Left kidney (tissue), 8 donors: ENCODE measurements at places on chromosomes 3 and 15. TPM values are rescaled to one million over a fixed set of nuclear protein-coding genes. Genes with fewer than 3 reads are reported as not detected.

- DNase-seq, result no peak
Observed at GRCh38 chr15:89329329-89330084, 5.1 kb downstream of the POLG start.

- peak; percentile 73 for DNase-seq
Observed at GRCh38 chr15:101258238-101259144, 6.6 kb upstream of the CHSY1 start.

DNA sequence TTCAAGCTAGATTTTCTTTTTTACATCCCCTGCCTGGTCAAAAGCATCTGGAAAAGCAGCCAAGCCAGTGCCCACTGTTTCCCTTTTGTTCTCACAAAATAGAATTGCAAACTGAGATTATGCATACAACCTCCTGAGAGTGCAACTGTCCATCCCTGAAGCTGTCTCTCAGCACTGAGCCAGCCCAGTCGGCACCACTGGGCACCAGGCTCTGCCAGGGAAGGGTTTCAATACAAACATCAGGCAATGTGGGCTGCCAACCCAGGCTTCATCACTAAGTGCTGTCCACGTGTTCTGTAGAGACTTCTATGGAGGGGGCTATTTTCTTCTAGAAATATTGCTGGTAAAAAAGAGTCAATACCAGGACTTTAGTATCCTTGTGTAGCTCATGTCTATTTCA lies 356.3 kb upstream of the TBL1XR1 start:
- no peak for DNase-seq

DNA sequence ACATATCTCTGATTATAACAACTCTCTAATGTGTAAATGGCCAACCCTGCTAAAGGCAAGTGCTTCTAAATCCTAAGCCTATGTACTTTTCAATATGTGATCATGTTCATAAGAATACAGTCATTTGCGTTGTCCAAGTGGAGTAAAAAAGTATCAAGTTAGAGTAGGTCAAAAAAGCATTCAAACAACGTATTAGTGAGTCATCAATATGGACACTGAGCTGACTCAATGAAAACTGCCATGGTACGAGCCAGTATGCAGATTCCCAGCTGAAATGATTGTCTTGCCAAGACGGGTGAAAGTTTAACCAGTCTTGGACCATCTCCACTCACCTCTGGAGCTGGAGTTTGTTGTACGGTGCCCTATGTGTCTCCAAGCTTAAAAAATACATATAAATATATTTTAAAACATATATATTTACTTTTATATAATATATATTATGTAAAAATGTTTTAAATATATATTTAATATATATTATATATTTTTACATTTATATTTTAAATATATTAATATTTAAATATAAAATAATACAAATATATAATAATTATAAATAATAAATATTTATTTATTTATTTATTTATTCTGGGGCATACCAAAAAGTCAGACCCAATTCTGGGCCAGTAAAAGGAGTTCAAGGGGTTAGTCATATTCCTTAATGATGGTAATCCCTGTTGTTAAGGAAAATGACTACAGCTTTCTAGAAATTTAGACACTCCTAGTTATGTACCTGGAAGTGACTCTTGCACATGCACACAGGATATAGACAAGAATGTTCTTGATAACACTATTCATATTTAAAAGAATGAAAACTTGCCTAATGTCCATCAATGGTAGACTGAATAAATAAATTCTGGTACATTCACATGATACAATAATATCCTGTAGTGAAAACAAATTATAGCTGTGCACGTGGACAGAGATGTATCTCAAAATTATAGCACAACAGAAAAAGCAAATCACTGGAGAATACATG lies 27.2 kb downstream of the PLSCR4 start:
- no peak for DNase-seq

Gene CLDN16
- polyA plus RNA-seq, result 35.6 TPM

- DNase-seq, result no peak
Observed at GRCh38 chr15:78991476-78991875, 46.6 kb upstream of the CTSH start.

Gene NOX5
- polyA plus RNA-seq, result 1.5 TPM

DNA sequence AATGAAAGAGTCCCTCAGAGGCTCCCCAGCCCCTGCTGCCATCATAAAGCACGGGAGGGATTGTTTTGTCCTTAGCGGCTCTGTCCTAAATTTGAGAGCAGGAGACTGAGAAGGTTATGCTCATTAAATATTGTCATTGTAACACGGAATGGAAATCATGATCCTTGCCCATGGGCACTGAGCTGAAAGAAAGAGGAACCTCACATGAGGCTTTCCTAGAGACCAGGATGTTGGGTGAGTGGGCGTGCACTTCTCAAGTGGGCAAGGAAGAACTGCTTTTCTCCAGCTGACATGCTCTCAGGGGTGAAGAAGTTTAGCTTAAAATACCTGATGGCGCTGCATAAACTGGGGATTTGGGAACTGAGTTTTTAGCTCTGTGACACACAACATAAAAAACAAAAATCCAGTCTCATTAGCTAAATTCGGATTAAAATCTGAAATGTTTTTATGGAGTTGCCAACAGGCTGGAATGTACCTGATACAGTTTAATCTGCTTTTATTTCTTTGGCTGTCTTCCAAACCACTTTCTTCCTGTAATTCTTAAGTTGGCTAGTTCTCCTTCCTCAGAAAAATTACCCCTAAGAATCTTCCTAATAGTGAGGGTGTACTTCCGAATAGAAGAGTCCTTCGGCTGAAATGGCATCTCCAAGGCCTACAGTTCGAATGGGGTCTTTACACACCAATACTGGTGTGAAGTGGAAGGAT lies 31.7 kb downstream of the ADPGK start:
- DNase-seq, result no peak

DNA sequence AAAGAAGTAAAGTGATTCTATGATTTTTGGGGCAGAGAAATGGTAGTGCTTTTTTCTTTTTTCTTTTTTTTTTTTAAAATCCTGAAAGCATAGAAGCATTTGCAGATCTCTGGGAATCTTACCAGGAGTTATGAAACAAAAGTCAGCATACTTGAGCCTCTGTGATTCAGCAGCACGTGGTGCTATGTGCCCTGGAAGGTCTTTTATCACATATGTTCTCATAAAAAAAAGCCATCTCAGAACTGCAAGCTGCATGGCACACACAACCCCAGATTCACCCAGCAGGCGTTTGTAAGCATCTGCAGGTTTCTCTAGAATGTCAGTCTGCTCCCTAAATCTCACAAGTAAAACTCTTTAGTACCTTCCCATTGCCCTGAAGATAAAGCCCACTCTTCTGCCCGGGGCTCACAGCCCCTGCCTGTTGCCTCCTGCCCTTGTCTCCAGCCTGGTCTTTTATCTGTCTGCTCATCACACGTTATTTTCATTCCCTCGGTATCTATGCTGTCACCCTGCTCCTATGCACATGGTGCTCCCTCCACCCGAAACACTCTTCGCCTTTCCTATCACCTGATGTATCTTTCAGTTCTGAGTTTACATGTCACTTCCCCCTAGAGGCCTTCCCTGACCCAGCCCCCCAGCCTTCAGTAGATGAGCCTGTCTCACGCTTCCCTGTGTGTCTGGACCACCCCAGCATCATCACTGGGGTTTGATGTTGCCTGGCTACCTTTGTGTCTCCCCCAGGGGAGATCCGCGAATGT lies 72.4 kb downstream of the CHDH start:
- no peak for DNase-seq

DNA sequence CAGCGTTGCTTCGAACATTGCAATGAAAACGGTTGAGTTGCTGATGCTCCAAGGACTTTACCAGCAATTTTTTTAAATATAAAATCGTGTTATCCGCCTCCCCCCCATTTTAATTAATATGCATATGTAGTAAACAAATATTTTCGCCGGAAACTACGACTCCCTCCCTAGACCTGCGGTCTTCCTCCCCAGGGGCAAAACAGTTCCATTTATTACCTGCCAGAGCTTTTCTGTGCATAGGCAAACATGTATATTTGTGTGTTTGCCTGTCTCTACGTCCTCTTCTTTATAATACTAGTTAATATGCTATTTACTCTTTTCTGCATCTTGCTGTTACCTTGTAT lies 593 bp upstream of the RSL24D1 start:
- no peak for DNase-seq

DNA sequence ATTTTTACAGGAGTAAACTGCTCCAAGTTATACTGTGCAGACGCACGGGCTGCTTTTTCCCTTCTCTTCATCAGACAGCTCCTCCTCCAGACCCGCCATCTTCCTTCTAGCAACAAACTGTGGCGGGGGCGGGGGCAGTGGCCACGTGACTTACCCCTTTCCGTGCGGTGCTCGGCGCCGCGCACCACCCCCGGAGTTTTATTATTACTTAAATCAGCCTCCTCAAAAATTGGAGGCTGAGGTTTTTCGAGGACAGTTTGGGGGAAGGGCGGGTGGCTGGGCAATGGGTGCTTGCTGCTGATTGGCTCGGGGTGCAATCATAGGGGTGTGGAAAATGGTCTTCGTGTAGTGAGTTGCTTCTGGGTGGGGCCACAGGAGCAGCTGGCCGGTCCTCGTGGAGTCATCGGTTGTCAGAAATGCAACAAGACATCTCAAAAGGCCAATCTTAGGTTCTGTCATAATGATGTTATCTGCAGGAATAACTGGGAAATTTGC lies 77.1 kb upstream of the MFGE8 start:
- DNase-seq, result no peak

Gene MAP4
- 190 TPM for polyA plus RNA-seq

Gene MEX3B
- polyA plus RNA-seq, result 11.1 TPM

DNA sequence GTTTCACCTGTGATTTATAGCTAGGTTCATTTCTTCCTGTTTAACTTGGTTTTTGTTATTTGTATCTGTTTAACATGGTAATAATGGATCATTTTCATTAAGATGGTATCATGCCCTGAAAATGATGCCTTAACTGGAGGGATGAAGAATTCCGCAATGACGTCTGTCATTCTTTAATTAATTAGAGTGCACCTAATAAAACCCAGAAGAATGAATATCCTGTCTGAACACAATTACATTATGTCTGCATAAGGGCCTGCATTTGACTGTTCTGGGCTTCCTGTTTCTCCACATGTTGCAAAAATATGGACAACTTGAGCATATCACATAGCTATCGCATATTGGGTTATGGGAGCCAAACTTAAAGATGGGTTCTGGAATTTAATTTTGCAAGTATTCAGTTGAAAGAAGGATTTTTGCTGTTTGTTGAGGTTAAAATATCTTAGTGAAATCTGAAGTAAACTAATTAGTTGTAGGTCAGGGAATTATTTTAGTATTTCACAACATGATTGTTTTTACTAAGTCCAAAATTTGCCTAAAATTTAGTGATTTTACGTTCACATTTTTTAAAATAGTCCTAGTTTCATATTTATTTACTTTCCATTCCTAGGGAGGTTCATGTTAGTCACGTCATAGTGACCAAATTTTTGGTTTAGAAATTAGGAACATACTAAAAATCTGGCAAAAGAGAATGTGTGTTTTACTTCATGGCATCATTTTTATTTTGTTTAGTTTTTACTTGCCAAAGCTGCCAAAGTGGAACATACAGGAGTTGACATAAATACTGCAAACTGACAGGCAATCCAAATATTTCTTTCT lies 321.0 kb upstream of the TGFBR2 start:
- DNase-seq, result no peak

- DNase-seq, result no peak
Observed at GRCh38 chr3:3589715-3590130, 209.5 kb upstream of the LRRN1 start.

DNA sequence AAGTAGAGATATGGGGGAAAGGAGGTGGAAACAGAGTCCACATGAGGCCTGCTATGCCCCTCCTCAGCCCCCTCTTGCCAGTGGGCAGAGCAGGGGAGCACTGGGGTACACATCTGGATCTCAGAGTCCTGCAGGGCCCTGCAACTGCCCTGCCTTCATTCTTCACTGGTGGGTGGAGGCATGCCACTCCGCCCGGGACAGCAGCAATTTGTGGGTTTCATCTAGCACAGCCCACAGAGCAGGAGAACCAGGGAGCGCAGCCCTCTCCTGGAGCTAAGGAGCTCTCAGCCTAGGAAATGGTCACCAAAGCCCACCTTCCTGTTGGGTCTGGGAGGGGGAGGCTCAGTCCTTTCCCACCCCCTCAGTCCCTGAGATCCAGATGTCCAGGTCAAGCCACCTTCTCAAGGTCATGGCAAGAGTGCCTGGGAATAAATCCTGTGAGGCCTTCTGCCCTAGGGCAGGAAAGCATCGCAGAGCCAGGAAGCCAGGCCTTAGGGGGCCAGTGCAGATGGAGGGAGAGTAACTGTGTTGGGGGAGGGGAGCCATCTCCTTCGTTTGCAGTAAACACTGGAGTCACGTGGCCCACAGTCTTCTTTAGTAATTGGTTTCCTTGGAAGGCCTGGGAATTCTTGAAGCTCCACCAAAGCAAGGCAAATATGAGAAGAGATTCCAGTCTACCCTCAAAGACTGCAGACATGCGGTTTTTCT lies 31.0 kb downstream of the ANP32A start:
- DNase-seq, result no peak

GRCh38 chr3:9957214-9957613 lies 5.0 kb upstream of the PRRT3 start:
- DNase-seq, result no peak

GRCh38 chr15:85002517-85002916 lies 20.9 kb downstream of the PDE8A start:
- no peak for DNase-seq

- DNase-seq, result no peak
Observed at GRCh38 chr15:90970274-90970673, 15.6 kb downstream of the RCCD1 start.

DNA sequence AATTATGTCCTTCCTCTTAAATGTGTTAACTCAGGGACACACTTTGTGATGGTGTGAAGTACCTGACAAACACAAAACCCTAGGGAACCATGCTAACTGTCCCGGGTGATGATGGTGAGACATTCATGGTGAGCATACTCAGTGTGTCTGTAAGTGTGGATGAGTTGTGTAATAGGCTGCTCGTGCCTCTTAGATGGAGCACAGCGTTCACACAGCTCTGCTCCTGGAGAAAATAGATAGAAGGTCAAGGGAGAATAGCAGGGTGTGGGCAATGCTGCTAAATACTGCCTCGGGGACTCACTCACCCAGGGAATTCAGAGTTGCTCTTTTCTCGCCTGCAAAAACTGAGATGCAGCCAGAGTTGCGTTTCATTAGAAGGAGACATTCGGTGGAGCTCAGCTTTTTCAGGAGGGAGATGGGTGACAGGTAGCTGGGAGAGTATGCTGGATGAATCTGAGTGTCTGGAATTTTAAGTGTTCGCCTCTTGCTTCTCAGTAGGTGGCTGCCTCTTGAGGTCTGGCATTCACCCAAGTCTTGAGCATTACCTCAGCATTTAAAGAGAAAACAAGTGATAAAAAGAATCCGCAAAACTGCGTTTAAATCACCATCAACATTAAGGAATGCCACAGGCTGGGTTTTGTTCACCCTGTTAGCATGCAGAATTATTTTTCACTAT lies 813.2 kb downstream of the AGBL1 start:
- no peak for DNase-seq
